Articular chondrocyte of knee joint (primary cell): ENCODE measurements at places on chromosomes 12 and 14. TPM values are rescaled to one million over a fixed set of nuclear protein-coding genes. Genes with fewer than 3 reads are reported as not detected.

Gene TMBIM4
- total RNA-seq: 182 and 233 TPM in 2 replicates

Gene ABCC9
- total RNA-seq: 0.32 and 1.3 TPM in 2 replicates

Gene EML1
- total RNA-seq: 47.8 and 77.7 TPM in 2 replicates

Gene SDR9C7
- not detected in 2 replicates for total RNA-seq

Gene C12orf75
- total RNA-seq: 94.3 and 98.7 TPM in 2 replicates

Gene NXPH4
- total RNA-seq: 4.3 and 5.2 TPM in 2 replicates

Gene RHEBL1
- total RNA-seq: 0.52 and 0.54 TPM in 2 replicates

Gene CLEC14A
- total RNA-seq: 0.13 and 0.54 TPM in 2 replicates

Gene CFAP251
- total RNA-seq: 4.2 and 4.8 TPM in 2 replicates

Gene ADSS1
- total RNA-seq: 9.4 and 12.8 TPM in 2 replicates

Gene AHSA1
- total RNA-seq: 68.2 and 77.9 TPM in 2 replicates

Gene OR6C2
- not detected in 2 replicates for total RNA-seq

Gene GPR132
- 0.22 TPM in 1 of 2 replicates, not detected in the other for total RNA-seq

Gene MMP17
- 0.86 and 1.3 TPM in 2 replicates for total RNA-seq

Gene TSPAN31
- 71.6 and 76.1 TPM in 2 replicates for total RNA-seq

Gene LTBR
- 98.3 and 132 TPM in 2 replicates for total RNA-seq

Gene RAP1B
- 231 and 266 TPM in 2 replicates for total RNA-seq

Gene SAMD15
- total RNA-seq: 6.3 and 8.5 TPM in 2 replicates

Gene IFT43
- total RNA-seq: 25.9 and 28.5 TPM in 2 replicates

Gene KRT83
- total RNA-seq: not detected in 2 replicates

Gene IL22
- not detected in 2 replicates for total RNA-seq

Gene SERPINA3
- total RNA-seq: 24.2 and 76.8 TPM in 2 replicates

Gene KLRB1
- not detected in 2 replicates for total RNA-seq

Gene TEX22
- 0.39 and 0.43 TPM in 2 replicates for total RNA-seq

Gene PDE3A
- total RNA-seq: 17.8 and 22.2 TPM in 2 replicates

Gene DPPA3
- not detected in 2 replicates for total RNA-seq

Gene ATXN2
- total RNA-seq: 46.6 and 58.5 TPM in 2 replicates

Gene GSC
- total RNA-seq: 7.7 and 12.0 TPM in 2 replicates

Gene ADAMTS20
- not detected in 2 replicates for total RNA-seq

Gene IGFBP6
- 242 and 329 TPM in 2 replicates for total RNA-seq

Gene SLCO1B3
- total RNA-seq: not detected in 2 replicates

Gene ESRRB
- 0.11 and 0.13 TPM in 2 replicates for total RNA-seq

Gene SDSL
- 6.7 and 8.8 TPM in 2 replicates for total RNA-seq

Gene POU6F1
- total RNA-seq: 7.9 and 9.9 TPM in 2 replicates

Gene PIK3C2G
- not detected in 2 replicates for total RNA-seq

Gene RD3L
- total RNA-seq: not detected in 2 replicates

Gene NRXN3
- total RNA-seq: 0.11 TPM in 1 of 2 replicates, not detected in the other
